Stimulated activated CD8-positive, alpha-beta memory T cell treated with anti-CD3 and anti-CD28 coated beads, Interleukin-12 subunit alpha, Interleukin-12 subunit beta, amount 100 ng/mL, for 1 hour (primary cell): ENCODE measurements at places on chromosomes 5 and 9.

DNA sequence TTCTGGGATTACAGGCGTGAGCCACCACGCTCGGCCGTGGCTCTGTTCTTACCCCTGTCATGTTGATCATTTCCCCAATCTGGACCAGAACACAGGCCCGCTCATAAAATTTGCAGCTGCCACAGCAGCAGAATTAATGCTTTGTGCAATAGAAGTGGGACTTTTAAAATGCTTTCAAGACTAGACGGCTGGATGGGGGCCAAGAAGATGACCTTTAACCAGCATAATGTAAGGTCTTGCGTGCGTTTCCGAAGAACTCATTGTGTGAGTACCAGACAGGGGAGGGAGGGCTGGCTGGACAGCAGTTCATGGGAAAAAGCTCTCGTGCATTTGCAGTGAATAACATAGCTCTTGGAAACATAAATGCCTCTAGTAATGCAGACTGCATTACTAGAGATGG lies 3.5 kb upstream of the WDR38 start:
- DNase-seq: no peak

- no peak for DNase-seq
These were observed 207.8 kb downstream of the SEMA5A start for GRCh38 chr5:9337928-9338595.

DNA sequence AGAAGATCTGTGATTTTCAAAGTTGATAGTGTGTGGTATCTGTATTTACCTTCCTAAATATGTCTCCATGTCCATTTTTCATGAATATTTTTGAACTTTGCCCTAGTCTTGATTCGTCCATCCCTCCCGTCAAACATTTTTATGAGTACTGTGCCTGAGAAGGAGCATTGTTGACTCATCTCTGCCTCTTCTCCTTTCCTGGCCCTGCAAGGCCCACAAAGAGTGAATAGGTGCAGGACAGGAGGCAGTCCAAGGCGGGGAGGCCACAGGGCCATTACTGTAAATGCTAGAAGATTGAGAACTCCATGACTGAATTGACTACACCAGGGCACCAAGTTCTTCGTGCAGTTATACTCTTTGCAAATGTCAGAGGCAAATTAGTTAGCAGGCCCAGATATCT lies 200.9 kb downstream of the ZSWIM6 start:
- DNase-seq: no peak

- DNase-seq: no peak
These were observed 148.7 kb downstream of the ADAMTS12 start for GRCh38 chr5:33743099-33743498.

- no peak for DNase-seq
These were observed 63.1 kb downstream of the PPP2R2B start for GRCh38 chr5:146815411-146815810.

DNA sequence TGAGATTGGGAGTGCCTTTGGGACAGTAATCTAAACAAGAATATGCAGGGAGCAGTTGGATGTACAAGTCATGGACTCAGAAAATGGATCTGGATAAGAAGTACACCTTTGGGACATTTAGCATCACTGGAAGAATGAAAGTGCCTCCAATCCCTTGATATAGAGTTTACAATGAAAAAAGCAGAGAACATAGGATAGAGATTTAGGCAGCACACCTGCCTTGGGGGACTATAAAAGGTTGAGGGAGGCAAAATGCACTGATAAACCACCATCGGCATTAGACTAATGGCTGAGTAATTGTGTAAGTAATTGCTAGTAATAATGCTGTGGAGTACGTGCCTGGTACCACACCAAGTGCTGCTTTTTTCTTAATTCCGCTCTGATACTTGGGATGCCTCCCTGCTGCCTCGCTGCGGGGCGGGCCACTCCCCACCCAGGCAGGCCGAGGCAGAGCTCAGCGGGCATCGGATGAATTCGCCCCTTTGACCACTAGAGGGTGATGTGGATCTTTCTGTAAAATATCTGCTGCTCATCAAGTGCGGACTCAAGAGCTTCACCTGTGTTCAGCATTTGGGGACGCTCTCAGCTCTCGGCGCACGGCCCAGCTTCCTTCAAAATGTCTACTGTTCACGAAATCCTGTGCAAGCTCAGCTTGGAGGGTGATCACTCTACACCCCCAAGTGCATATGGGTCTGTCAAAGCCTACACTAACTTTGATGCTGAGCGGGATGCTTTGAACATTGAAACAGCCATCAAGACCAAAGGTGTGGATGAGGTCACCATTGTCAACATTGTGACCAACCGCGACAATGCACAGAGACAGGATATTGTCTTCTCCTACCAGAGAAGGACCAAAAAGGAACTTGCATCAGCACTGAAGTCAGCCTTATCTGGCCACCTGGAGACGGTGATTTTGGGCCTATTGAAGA lies 99.9 kb downstream of the ANKRD18B start:
- DNase-seq: peak; percentile 48

- no peak for DNase-seq
These were observed 53.8 kb downstream of the NIM1K start for GRCh38 chr5:43245724-43246385.

GRCh38 chr5:54743997-54744788 lies 226.6 kb downstream of the SNX18 start:
- DNase-seq: peak; percentile 24
